AML-193 (cell line): ENCODE measurements at places on chromosomes 12 and 14.

DNA sequence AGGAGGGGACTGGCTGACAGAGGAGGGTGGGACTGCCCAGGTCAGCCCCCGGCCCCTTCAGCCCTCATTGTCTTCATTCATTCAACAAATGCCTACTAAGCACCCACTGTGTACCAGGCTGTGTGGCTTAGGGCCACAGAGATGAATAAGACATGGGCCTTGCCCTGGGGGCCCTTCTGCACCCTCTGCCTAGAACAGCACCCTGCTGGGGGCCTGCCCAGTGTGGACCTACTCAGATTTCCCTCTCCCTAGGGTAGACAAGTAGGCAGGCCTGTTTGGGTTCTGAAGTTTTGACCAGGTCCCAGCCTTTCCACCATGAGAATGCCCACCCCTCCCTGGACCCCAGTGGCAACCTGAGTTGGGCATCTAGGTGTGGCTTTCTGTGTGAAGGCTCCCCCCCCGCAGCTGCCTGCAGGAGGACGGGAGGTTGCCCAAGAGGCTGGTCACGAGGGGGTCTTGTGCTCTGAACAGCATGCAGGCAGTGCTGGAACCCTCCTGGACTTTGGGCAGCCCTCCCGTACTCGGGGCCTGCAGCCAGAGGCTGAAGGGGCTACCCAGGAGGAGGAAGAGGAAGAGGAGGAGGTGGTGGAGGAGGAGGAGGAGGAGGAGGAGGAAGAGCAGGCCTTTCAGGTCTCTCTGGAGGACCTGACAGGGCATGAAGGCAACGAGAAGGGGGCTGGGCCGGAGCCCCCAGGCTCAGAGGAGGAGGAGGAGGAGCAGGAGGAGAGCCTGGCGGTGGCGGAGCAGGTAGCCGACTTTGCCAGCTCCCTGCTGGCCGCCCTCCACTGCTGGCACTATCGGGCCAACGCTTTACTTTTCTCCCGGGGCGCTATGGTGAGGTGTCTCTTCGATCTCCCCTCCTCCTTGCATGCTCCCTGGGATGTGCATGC, 33.4 kb downstream of the PLEKHG3 start:
- DNase-seq, result no peak

DNA sequence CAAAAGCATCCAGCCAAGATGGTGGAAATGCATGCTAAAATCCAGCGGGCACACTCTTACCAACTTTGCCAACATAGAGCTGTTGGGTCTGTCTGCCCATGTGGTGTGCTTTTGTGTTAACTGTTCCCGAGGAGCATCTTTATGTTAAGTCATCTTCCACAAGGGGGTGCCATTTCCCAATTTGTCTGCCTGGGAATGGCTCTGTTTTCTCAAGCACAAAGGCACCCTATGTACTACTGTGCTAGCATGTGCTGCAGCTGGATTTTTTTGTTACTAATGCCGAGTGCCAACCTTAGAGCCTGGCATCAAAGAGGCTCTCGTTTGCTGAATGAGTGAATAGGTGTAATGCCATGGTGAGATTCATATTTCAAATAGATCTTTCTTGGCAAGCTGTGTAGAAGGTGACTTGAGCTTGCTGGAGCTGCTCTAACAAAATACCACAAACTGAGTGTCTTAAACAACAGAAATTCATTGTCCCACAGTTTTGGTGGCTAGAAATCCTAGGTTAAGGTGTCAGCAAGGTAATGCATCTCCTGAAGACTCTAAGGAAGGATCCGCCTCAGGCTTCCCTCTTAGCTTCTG, 74.3 kb downstream of the TRHDE start:
- DNase-seq, result peak; percentile 41

DNA sequence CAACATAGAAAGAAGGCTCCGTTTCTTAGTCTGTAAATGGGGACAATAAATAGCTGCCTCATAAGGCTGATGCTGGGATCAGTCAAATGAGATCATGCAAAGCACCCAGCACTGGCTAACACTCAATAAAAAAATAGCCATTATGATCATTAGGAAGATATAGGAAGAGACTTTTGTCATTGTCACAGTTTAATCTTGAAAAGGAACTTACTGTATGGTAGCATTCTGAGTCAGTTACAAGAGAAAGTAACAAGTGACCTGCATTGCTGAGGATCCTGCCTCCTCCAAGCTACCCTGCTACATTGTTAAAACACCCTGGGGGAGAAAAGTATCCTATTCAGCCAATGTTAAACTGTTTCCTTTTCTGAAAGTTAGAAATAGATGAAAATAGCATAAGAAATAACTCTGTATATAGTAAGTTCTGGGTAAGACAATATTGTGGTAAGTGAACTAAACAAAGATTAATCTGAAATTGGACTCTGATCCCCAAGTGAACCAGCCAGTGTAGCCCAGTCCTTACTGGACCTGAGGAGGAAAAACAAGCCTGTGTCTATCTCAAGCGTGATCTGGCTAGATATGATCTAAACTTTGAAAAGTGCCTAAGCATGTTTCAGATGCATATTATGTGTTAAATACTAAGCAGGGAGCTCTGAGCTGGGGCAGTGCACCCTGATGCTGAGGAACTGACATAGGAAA, 3.6 kb upstream of the NUDT4 start:
- no peak for DNase-seq

GRCh38 chr12:88411689-88412088, 168.6 kb downstream of the KITLG start:
- DNase-seq, result no peak

DNA sequence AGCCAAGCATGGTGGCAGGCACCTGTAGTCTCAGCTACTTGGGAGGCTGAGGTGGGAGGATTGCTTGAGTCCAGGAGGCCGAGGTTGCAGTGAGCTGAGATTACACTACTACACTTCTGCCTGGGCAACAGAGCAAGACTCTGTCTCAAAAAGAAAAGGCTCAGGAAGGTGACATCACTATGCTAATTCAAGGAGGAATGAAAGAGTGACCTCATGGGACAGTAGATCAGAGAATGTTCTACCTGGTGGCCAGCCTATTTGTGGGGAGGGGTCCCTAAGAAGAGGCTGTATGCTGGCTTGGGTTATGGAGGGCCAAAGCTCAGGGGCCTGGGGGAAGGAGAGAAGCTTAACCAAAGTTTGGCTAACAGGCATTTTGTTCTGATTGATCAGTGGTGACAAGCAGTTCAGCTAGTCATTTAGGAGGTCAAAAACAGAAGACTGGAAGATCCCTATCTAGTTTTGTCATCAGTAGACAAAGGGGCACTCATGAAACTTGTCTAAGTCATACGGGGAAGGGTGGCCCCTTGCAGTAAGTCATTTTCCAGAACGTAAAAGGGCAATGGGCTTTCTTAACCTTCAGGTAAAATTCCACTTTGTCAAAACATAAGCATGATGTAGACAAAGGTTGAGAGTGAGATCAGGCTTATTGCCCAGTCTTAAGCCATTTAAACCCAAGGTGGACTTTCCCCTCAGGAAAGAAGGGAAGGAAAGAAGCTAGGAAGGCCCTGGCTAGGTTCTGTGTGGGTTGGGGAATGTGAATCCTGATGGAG, 60.8 kb upstream of the EEA1 start:
- DNase-seq, result no peak

DNA sequence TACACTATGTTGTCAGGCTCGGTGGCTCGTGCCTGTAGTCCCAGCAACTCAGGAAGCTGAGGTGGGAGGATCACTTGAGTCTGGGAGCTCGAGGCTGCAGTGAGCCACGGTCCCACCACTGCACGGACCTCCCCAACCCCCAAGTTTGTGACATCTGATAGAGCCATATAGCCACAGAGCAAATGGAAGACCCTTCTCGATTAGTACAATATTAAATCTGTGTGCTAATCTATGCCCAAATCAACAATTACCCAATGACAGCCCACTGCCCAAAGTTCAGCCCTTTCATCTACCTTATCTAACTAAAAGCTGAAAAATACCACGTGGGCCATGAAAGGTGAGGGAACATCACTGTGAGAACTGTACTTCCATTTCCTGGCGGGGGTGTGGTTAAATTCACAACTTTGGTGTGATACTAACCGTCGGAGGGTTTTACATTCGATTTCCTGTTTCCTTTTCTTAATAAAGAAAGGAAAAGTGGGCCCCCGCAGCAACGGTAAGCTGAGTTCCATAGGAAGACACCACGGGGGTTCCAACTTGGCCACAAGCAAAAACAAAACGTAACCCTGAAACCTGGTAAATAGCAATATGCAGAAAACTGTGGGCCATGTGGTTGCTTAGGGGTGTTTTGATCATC, 31.2 kb upstream of the FOS start:
- DNase-seq, result no peak

GRCh38 chr12:53074283-53074998, 4.7 kb downstream of the SPRYD3 start:
- no peak for DNase-seq

GRCh38 chr14:105051182-105052109, 13.8 kb downstream of the GPR132 start:
- DNase-seq, result no peak

DNA sequence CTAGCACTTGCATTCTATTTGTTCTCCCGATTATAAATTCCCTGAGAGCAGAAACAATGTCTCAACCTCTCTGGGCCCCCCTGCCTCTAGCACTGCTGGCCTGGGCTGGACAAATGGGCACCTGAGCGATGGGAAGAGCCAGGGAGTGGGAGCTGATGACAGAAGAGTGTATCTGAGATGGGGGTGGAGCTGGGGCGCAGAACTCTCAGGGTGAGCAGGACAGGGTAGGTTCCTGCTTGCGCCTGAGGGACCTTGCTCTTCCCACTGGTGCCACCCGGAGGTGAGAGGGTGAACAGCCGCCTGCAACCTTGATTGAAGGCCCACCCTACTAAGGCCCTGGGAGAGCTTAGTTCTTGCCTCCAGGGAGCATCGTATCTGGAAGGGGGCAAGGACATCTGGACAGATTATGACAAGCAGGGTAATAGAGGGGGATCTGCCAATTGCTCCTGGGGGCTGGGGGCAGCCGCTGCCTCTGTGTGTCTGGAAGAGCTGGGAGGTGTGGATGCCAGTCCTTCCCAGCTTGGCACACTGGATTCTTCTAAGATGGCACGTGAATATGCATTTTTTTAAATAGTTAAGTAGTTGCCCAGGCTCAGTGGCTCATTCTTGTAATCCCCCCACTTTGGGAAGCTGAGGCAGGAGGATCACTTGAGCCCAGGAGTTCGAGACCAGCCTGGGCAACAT, 43.0 kb upstream of the TSPAN9 start:
- peak; percentile 26 for DNase-seq

GRCh38 chr12:24431872-24432271, 482.4 kb upstream of the SOX5 start:
- DNase-seq, result no peak

- no peak for DNase-seq
Measured at GRCh38 chr14:36508418-36509068, 11.5 kb downstream of the NKX2-1 start.

DNA sequence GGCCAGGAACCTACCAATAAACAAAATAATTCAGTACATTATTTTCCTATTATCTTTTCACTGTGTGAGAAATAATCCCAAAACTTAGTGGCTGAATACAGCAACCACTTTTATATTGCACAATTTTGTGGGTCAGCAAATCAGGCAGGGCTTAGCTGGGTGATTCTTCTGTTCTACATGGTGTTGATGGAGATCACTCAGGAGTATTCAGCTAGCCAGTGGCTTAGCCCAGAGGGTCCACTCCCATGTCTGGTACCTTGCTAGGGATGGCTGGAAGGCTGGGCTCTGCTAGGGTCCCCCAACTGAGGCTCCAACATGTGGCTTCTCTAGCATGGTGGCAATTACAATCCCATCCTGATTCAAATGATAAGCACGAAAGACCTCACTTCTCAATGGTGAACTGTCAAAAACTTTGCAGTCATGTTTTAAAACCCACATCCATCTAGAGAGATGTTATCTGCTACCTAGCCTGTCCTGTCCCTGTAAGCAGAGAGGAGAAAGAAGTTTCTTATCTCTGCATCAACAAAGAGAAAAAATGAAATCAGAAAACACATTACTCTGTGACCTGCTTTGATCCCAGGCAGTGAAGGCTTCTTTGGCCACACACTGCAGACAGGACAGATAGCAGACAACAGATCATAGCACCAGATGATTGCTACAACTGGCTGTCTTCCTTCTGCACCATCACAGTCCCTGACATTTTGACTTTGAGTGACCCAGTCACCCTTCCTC, 51.0 kb upstream of the MYL2 start:
- no peak for DNase-seq

- DNase-seq, result peak; percentile 60
Measured at GRCh38 chr12:54701940-54702592, 53.9 kb upstream of the DCD start.

DNA sequence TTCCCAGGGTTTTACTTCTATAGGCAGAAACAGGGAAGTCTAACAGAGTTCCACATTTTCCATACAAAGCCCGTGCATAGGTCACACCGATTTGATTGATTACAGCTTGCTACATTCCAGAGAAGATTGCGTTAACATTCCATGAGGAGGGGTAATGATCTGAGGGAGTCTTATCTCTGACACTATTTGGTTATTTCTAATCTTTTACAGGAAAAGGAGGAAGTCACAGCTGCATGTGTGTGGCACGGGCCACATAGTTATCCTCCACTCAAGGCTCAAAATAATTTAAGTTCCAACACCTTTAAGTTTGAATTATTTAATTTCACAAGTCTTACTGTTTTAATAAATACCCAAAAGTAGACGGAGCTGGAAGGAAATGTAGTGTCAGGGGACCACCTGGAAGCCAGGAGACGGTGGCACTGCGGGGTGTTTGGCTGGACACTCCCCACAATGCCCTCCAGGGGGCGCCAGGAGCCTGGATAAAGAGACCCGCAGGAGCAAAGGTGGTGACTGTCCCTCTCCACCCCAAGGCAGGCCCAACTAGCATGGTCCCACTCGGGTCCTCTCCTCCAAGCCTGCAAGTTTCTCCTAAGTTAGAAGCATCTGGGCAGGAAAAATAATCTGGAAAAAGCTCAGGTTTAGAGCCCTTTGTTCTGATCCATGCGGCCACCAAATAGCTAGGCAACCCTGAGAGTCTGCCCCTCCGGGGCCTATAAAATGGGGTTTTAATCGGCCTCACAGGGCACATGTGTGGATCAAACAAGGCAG, 20.2 kb downstream of the KRT8 start:
- peak; percentile 34 for DNase-seq

GRCh38 chr14:90556666-90557450, 160.0 kb downstream of the CALM1 start:
- no peak for DNase-seq

- DNase-seq, result no peak
Measured at GRCh38 chr12:108175310-108175709, 46.2 kb downstream of the WSCD2 start.

GRCh38 chr14:45181329-45181728, 45.6 kb downstream of the FANCM start:
- DNase-seq, result no peak

- DNase-seq, result no peak
Measured at GRCh38 chr12:92485351-92486348, 217.1 kb upstream of the PLEKHG7 start.

GRCh38 chr14:77660754-77661153, 44.3 kb upstream of the SPTLC2 start:
- DNase-seq, result no peak

DNA sequence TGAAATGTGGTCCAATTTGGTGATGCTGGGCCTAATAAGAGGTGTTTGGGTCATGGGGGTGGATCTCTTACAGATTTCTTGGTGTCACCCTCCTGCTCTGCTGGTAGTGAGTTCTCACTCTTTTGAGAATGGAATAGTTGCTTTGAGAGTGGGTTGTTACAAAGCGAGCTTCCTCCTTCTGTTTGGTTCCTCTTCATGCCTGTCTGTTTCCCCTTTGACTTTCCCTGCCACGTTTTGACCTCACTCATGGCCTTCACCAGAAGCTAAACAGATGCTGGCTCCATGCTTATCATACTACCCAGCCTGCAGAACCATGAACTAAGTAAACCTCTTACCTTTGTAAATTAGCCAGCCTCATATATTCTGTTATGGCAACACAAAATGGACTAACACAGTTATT, 57.7 kb upstream of the LDHB start:
- DNase-seq, result no peak

GRCh38 chr12:61530456-61530855, 729.7 kb upstream of the USP15 start:
- no peak for DNase-seq
